Astrocyte of the cerebellum (primary cell): ENCODE measurements at places on chromosomes 2 and 18.

DNA sequence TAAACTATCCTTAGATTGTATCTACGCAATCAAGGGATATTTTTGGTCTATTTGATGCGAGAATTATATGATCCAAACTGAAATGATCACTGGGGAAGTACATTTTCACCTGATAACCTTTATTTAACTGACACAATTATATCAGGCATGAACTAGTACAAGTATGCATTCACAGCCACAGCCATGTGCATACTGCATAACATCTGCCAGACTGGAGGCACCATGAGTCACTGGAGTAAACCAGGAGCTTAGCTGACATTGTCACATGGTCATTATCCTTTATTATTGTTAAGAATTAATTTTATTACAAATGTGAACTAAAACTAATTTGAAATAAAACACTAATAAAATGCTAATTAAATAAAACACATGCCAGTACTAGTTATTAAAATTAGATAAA lies 1127.1 kb downstream of the DPP10 start:
- no peak for DNase-seq

DNA sequence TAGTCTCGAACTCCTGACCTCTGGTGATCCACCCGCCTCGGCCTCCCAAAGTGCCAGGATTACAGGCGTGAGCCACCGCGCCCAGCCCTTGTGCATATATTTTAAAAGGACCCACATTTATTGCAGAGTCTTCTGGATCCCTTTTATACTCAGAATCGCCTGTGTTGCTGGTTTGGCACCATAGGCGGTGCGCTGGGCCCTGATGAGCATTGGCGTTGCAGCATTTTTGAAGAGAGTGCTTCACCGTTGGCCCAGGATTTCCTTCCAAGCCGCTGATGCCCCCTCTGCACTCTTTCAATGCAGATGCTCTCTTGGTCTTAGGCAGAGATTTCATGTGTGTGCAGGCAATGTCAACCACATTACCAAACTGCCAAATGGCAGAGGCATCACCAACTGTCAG lies 13.5 kb upstream of the TFCP2L1 start:
- no peak for DNase-seq

- DNase-seq, result no peak
Measured at GRCh38 chr2:12675801-12676200, 40.9 kb upstream of the TRIB2 start.

- no peak for DNase-seq
Measured at GRCh38 chr2:204328373-204328772, 216.9 kb upstream of the PARD3B start.

DNA sequence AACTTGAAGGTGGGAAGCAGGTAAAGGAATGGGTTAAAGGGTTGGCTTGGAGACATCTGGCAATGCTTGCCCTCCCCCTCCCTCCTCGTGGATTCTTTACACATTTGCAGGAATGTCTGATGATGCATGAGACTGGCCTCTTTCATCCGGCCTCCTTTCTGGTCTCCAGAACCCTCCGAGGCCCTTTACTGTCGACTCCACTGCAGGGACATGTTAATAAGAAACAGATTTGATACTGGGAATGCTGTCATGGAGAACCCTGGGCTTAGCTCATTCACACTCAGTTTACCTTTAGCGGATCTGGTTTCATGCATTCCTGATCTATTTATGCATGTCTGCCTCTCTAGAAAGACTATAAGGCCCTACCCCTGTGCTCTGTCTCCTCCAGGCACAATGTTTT lies 238.7 kb downstream of the TGIF1 start:
- peak; percentile 94 for DNase-seq

- no peak for DNase-seq
Measured at GRCh38 chr2:186946896-186947467, 98.0 kb upstream of the ZSWIM2 start.

DNA sequence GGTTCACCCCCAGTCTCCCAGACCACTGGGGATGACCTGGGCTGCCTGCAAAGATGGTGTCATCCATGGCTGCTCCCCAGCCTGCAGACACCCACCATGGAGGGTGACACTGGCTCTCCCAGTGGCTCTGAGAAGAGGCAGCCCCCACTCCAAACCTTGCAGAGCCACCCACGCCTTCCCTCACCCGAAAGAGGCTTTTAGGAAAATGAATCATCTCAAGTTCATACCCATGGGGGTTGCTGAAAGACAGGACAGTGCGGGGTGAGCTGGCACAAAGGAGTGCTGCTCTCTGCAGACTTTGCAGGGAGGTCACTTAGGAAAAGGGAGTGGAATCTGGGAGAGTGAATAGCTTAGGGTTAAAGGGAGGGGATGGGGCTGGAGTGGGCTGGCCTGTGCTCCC lies 36.4 kb downstream of the MPHOSPH10 start:
- DNase-seq, result no peak
